ENCODE measurements at places on chromosomes 4 and X.

DNA sequence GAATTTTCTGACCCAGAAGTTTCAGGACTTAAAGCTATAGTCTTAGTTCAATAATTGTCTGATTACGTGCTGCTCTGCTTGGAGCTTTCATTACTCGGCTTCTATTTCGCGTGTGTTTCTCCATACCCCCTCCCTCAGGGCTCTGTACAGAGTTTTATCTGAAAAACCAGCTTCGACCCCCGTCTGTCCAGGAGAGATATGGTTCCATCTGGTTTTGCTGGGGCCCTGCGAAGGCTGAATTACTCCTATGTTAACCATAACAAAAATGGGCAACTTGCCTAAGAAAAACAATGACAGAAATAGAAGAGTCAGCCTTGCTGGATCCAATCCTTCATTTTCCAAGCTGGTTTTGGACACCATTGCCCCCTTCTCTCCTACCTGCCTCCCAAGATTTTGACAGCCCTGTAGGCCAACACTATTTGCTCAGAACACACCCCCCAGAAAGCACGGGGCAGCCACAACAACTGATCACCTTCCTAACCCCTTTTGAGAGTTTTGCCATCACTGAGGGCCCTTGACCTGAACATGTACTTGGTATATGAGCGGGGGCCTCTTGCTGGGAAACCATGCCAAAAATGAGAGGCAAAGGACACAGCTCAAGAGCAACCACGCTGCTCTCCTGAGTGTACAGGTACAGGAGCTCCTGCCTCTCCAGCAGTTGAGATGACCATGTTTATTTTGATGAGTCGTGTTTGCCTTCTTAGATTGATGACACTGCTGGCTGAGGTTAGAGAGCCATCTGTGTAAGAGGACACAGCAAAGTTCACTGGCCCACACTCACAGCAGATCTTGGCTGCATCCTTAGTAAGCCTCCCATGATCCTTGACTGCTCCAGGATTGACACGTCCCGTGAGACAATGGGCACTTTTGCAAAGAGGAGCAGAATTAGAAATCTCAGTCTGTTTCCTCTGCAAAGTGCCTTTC lies 36.2 kb upstream of the ATP6AP2 start:
- DNase-seq, result peak; percentile 3
- peak overlapping the region; percentile 74 for H3K27ac ChIP-seq
- H3K4me3 ChIP-seq, result no peak overlapping the region
- H3K36me3 ChIP-seq, result no peaks in the 10 kb centered on the region
- peaks cover 8% of the 10 kb centered on the region for H3K4me1 ChIP-seq

GRCh38 chr4:48436318-48436717 lies 46.8 kb upstream of the SLC10A4 start:
- H3K4me1 ChIP-seq, result no peaks in the 10 kb centered on the region
- H3K27me3 ChIP-seq, result no peaks in the 10 kb centered on the region
- no peak overlapping the region for H3K4me3 ChIP-seq
- no peak for DNase-seq
- H3K36me3 ChIP-seq, result no peaks in the 10 kb centered on the region

GRCh38 chr4:125283707-125284279 lies 31.0 kb upstream of the FAT4 start:
- H3K4me1 ChIP-seq, result no peaks in the 10 kb centered on the region
- no peaks in the 10 kb centered on the region for H3K36me3 ChIP-seq
- no peaks in the 10 kb centered on the region for H3K27me3 ChIP-seq
- H3K27ac ChIP-seq, result no peak overlapping the region
- H3K4me3 ChIP-seq, result no peak overlapping the region

GRCh38 chr4:160319221-160319867 lies 1216.5 kb downstream of the RAPGEF2 start:
- H3K27me3 ChIP-seq, result no peaks in the 10 kb centered on the region
- H3K4me3 ChIP-seq, result no peak overlapping the region
- H3K36me3 ChIP-seq, result no peaks in the 10 kb centered on the region

DNA sequence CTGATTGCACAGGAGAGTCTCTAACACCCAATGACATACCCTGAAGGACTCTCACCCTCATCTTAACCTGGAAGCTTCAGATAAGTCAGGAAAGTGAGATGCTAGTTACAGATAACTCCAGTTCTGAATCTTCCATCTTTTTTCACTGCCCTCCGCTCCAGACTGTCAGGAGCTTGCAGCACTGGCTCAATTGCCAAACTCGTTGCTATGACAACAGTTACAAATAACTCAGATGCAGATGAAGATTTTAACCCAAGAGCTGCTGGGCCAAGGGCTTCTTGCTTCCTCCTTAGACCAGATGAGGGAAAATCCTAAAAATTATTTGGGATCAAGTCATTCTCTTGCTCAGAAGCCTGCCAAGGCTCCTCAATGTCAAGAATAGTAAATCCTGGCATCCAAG lies 109.1 kb upstream of the HUWE1 start:
- no peaks in the 10 kb centered on the region for H3K36me3 ChIP-seq
- H3K27me3 ChIP-seq, result no peaks in the 10 kb centered on the region
- no peaks in the 10 kb centered on the region for H3K4me1 ChIP-seq
- no peak overlapping the region for H3K4me3 ChIP-seq

- H3K27ac ChIP-seq, result no peak overlapping the region
- H3K36me3 ChIP-seq, result no peaks in the 10 kb centered on the region
- no peaks in the 10 kb centered on the region for H3K27me3 ChIP-seq
- DNase-seq, result no peak
- no peak overlapping the region for H3K4me3 ChIP-seq
Measured at GRCh38 chr4:124937993-124938392, 225.5 kb upstream of the ANKRD50 start.

GRCh38 chr4:19693936-19694570 lies 557.7 kb upstream of the SLIT2 start:
- H3K36me3 ChIP-seq, result no peaks in the 10 kb centered on the region
- no peaks in the 10 kb centered on the region for H3K27me3 ChIP-seq
- no peak overlapping the region for H3K27ac ChIP-seq
- peaks cover 2% of the 10 kb centered on the region for H3K4me1 ChIP-seq
- H3K4me3 ChIP-seq, result no peak overlapping the region
- no peak for DNase-seq

GRCh38 chr4:151436093-151436518 lies 27.1 kb downstream of the FHIP1A start:
- no peak for DNase-seq
- no peaks in the 10 kb centered on the region for H3K27me3 ChIP-seq
- H3K4me1 ChIP-seq, result no peaks in the 10 kb centered on the region
- no peak overlapping the region for H3K4me3 ChIP-seq
- no peaks in the 10 kb centered on the region for H3K36me3 ChIP-seq
- H3K27ac ChIP-seq, result peak overlapping the region; percentile 26

DNA sequence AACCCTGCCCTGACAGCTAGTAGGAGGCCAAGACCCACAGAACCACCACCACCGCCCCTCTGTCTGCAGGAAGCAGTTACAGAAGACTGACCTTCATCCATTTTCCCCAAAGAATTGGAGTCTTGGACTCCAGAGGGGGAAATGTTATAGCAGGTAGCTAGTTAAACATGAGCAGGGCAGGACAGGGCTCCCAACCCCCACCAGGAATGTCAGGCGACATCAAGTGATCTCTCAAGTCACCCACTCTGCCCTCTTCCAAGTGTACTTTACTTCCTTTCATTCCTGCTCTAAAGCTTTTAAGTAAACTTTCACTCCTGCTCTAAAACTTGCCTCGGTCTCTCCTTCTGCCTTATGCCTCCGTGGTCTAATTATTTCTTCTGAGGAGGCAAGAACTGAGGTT lies 17.1 kb upstream of the AADAT start:
- no peak for DNase-seq
- H3K27ac ChIP-seq, result no peak overlapping the region
- peaks cover 2% of the 10 kb centered on the region for H3K27me3 ChIP-seq
- no peak overlapping the region for H3K4me3 ChIP-seq
- no peaks in the 10 kb centered on the region for H3K36me3 ChIP-seq
- H3K4me1 ChIP-seq, result no peaks in the 10 kb centered on the region

DNA sequence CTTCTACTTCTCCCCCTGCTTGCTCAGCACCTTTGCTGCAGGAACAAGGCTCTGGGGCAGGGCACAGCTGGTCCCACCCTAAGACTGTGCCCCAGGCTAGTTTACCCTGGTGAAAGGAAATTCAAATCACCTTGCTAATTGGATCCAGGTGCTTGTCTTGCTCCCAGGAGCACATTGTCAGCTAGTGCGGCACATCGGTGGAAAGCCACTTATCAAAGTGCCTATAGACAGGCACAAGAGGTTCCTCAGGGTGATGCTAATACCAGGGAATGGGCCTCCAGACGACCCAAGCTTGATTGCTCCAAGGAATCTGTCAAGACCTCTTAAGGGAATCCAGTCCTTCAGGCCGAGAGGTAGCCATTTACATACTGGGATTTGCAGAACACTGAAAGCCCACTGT lies 64.5 kb upstream of the PRPS1 start:
- DNase-seq, result no peak
- peaks cover 20% of the 10 kb centered on the region for H3K4me1 ChIP-seq
- H3K27me3 ChIP-seq, result peaks cover 38% of the 10 kb centered on the region
- H3K36me3 ChIP-seq, result no peaks in the 10 kb centered on the region
- no peak overlapping the region for H3K4me3 ChIP-seq

DNA sequence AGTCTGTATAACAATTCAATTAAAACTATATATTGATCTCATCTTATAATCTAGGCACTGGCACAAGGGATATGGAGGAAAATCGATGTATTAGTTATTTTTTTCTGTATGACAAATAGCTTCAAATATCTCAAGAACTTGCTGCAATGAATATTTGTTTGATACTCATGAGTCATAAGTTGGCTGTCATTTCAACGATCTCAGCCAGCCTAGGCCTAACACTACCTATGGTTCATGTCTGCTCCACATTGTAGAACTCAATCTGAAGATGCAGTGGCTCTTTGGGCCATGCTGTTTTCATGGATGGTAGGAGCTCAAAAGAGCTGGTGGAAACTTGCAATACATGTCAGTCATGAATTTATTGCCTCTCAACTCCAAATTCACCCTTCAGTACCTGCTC lies 44.7 kb downstream of the MAGEB17 start:
- no peak overlapping the region for H3K4me3 ChIP-seq
- H3K27ac ChIP-seq, result no peak overlapping the region
- peaks cover 3% of the 10 kb centered on the region for H3K27me3 ChIP-seq
- no peaks in the 10 kb centered on the region for H3K4me1 ChIP-seq

- no peaks in the 10 kb centered on the region for H3K36me3 ChIP-seq
- H3K4me3 ChIP-seq, result no peak overlapping the region
Measured at GRCh38 chrX:118685393-118685792, 42.0 kb upstream of the IL13RA1 start.

DNA sequence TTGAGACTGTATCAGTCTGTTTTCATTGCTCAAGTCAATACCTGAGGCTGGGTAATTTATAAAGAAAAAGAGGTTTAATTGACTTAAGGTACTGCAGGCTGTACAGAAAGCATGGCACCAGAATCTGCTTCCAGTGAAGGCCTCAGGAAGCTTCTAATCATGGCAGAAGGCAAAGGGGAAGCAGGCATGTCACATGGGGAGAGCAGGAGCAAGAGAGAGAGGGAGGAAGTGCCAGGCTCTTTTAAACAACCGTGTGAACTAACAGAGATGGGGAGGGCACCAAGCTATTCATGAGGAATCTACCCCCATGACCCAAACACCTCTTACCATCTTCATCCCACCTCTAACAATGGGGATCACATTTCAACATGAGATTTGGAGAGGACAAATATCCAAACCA lies 7.2 kb upstream of the TMEM131L start:
- peaks cover 2% of the 10 kb centered on the region for H3K4me1 ChIP-seq
- H3K27ac ChIP-seq, result no peak overlapping the region
- H3K4me3 ChIP-seq, result no peak overlapping the region
- no peaks in the 10 kb centered on the region for H3K36me3 ChIP-seq
- no peak for DNase-seq

- H3K27ac ChIP-seq, result no peak overlapping the region
- DNase-seq, result no peak
- H3K36me3 ChIP-seq, result no peaks in the 10 kb centered on the region
Measured at GRCh38 chrX:143964549-143964948, 80.7 kb downstream of the UBE2NL start.

DNA sequence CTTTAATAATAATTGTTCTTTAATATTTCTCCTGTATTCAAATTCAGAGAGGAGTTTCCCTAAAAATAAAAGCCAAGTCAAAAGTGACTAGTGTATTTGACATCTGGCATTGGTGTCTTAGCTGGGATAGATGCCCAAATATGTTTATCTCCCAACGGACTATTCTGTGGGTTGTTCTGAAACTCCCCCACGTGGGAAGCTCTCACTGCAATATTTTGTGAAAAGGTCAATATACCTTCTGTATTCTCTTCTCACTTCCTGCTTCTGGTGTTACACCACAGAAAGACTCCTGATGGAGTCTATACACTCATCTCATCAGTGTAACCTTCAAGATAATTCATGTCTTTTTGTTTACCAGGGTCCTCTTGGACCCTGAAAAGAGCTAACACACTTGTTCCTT lies 2052.8 kb upstream of the TENM3 start:
- no peaks in the 10 kb centered on the region for H3K36me3 ChIP-seq
- H3K27ac ChIP-seq, result no peak overlapping the region
- DNase-seq, result no peak
- H3K4me3 ChIP-seq, result no peak overlapping the region
- no peaks in the 10 kb centered on the region for H3K4me1 ChIP-seq

GRCh38 chr4:21032089-21032645 lies 331.9 kb downstream of the PACRGL start:
- H3K4me3 ChIP-seq, result no peak overlapping the region
- DNase-seq, result peak; percentile 2
- H3K27me3 ChIP-seq, result no peaks in the 10 kb centered on the region
- H3K36me3 ChIP-seq, result no peaks in the 10 kb centered on the region
- H3K4me1 ChIP-seq, result no peaks in the 10 kb centered on the region

- H3K27ac ChIP-seq, result no peak overlapping the region
- H3K27me3 ChIP-seq, result no peaks in the 10 kb centered on the region
- no peak overlapping the region for H3K4me3 ChIP-seq
- DNase-seq, result no peak
- H3K4me1 ChIP-seq, result no peaks in the 10 kb centered on the region
Measured at GRCh38 chr4:148355442-148356123, 86.6 kb downstream of the NR3C2 start.

DNA sequence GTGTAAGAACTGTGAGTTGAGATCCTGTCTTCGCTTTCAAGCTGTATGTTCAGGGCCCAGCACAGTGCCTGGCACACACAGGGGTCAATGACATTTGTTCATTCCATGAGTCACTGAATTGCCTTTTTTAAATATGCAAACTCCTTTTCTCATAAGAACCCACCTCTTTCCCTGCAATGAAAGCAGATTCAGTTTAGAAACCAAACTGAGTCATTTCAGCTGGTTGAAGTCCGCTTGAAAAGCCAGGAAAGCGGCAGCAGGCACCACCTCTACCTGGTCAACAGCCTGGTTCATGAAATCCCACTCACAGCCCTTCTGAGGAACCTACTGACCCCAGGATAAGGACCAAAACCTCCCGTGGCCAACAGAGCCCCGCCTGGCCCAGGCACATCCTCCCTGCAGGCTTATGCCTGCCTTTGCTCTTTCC lies 4.5 kb upstream of the C1QTNF7 start:
- no peak for DNase-seq
- H3K4me1 ChIP-seq, result no peaks in the 10 kb centered on the region
- no peaks in the 10 kb centered on the region for H3K27me3 ChIP-seq
- H3K27ac ChIP-seq, result no peak overlapping the region
- no peak overlapping the region for H3K4me3 ChIP-seq

- H3K4me1 ChIP-seq, result no peaks in the 10 kb centered on the region
- peak overlapping the region; percentile 75 for H3K27ac ChIP-seq
- peak; percentile 54 for DNase-seq
- H3K36me3 ChIP-seq, result peaks cover 8% of the 10 kb centered on the region
- H3K27me3 ChIP-seq, result no peaks in the 10 kb centered on the region
- peak overlapping the region; percentile 91 for H3K4me3 ChIP-seq
Measured at GRCh38 chr4:15003401-15003890, 1.2 kb downstream of the CPEB2 start.

- H3K4me3 ChIP-seq, result no peak overlapping the region
- no peak overlapping the region for H3K27ac ChIP-seq
- no peaks in the 10 kb centered on the region for H3K27me3 ChIP-seq
- DNase-seq, result no peak
- H3K36me3 ChIP-seq, result no peaks in the 10 kb centered on the region
- peaks cover 2% of the 10 kb centered on the region for H3K4me1 ChIP-seq
Measured at GRCh38 chr4:141656031-141656430, 19.6 kb downstream of the IL15 start.

GRCh38 chrX:44889824-44890223 lies 16.8 kb downstream of the KDM6A start:
- H3K27ac ChIP-seq, result no peak overlapping the region
- H3K4me1 ChIP-seq, result no peaks in the 10 kb centered on the region

Data from mesenchymal stem cell (in vitro differentiated cells and primary cell).